Cerebellum (tissue), 4 donors: ENCODE measurements at places on chromosomes 5 and 9. TPM values are rescaled to one million over a fixed set of nuclear protein-coding genes. Genes with fewer than 3 reads are reported as not detected.

GRCh38 chr5:75214928-75215327 is 21.8 kb downstream of the ANKRD31 start:
- DNase-seq: no peak

DNA sequence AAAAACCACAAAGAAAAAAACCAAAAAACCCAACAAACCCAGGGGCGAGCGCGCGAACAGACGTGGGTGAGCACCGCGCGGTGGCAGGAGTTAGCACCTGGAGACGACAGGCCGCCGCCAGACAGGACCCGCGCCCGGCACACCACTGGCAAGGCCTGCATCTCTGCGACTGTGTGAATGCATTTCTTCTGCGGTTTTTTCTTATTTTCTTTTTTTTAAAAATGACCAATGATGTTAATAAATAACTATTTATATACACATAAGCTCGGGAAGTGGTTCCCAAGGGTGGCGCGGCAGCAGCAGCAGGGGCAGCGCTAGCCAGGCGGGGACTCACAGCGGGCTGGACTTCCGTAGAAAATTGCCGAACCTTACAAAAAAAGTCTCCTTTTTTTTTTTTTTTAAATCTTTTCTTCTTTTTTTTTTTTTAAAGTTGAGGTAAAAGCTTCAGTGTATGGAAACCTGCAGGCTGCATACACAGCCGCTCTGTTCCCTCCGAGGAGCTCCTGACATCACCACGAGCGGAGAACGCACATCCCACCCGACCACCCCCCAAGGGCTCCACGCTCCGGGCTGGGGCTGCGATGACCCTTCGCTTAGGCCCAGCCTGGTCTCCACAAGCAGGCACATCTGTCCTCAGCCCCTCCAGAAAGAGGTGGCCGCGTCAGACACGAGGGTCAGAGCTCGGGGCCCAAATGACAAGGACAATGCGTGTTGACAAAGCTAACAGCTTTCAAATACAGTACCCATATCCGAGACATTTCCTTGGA is 7.4 kb downstream of the BRD3OS start:
- DNase-seq: no peak

- DNase-seq: no peak
Measured at GRCh38 chr9:125755340-125755739, 8.2 kb downstream of the PBX3 start.

DNA sequence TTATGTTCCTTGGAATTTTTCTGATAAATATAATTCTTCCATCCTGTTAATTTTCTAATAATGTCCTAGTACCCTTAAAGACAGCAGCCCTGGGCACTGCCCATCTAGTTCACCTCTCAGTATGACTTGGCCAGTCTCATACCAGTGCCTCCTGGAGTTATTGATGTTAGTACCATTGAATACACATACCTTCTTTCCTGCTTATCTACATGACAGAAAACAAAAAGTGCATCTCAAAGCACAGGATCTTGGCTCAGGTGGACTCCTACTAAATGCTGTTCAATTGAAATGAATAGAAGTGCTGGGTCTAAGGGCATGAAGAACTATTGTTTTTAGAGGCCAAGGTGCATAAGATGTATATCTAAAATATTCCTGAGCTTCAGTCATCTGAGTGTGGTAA is 669.7 kb downstream of the NR2F1-AS1 start:
- no peak for DNase-seq

SH2D3C gene
- 8.5 TPM for total RNA-seq

GRCh38 chr9:137303151-137303892 is 1.3 kb upstream of the NRARP start:
- DNase-seq: no peak

DNA sequence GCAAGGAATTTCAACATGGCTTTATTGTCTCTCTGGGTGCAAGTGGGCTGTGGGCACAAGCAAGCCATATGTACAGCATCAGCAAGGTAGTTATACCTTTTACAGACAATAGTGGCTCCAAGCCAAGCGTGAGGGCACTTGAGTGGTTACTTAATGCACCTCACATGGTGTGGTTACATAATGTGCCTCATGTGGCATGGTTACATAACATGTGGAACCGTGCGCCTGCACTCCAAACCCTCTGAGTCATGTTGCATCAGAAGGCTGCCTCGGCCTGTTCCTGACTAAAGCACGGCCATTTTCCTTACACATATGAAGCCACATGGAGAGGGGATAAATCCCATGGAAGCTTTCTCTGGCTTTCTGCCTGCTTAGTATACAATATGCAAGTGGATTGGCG is 150.9 kb downstream of the OSTF1 start:
- DNase-seq: no peak

- no peak for DNase-seq
Measured at GRCh38 chr9:77827104-77827784, 179.1 kb upstream of the GNA14 start.

GRCh38 chr5:118029807-118030206 is 958.5 kb downstream of the DTWD2 start:
- DNase-seq: no peak

HSPA9 gene
- total RNA-seq: 138 TPM

GRCh38 chr9:26375448-26375847 is 517.2 kb downstream of the CAAP1 start:
- DNase-seq: no peak

- no peak for DNase-seq
Measured at GRCh38 chr9:135759676-135760300, 57.8 kb downstream of the KCNT1 start.

DNA sequence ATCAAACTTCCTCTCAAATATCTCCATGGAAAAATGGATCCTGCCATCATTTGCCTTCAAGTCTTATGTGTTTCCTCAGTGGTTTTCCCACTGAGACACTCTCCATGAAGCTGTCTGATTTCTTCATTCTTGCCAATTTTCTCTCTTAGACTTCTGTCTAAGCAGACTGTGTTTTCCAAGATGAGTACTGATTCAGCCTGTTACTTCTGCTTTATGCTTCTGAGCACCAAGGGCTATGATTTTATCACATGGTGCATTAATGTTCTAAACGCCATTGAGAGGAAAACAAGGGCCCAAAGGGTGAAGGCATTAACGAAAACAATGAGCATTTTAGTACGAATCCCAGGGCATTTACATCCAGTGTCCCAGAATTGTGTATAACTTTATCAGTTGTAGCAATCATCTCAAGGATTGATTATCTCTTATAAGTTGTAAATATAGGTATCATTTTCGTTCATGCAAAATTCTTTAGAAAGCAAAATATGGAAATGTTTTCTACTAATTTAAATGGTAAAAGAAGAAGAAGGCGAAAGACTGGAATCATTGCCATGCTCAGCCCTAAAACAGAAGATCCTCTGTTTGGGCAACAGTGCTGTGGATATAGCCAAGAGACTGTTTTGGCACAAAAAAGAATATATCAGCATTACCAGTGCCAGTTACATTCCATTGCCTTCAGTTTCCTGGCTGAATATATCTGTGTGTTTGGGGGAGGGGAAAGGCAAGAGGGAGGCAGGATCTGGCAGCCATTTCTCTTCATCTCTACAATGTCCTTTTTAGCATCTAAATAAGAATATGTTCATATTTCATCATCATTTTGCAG is 537.6 kb downstream of the ANXA1 start:
- peak; percentile 0 for DNase-seq

- DNase-seq: no peak
Measured at GRCh38 chr5:668283-668995, 24.7 kb downstream of the TPPP start.

FAM221B gene
- total RNA-seq: not detected

GRCh38 chr5:172705576-172706084 is 64.6 kb downstream of the NEURL1B start:
- DNase-seq: no peak

- DNase-seq: no peak
Measured at GRCh38 chr5:125510651-125511050, 764.2 kb upstream of the ZNF608 start.

DNA sequence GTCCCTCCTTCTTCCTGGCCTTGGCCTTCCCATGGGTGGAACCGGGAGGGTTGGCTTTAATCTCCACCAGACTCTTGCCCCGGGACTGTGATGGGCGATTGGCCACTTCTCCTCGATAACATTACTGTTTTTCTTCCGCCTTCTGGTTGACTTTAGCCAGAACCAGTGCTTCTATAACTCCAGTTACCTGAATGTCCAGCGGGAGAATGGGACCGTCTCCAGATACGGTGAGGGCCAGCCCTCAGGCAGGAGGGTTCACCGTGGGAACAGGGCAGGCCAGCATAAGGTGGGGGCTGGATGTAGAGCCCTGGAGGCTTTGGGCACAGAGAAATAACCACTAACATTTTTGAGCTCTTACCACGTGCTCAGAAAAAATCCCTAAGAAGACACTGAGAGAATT is 967 bp downstream of the ORM2 start:
- DNase-seq: no peak

PPIC gene
- 4.7 TPM for total RNA-seq

DNA sequence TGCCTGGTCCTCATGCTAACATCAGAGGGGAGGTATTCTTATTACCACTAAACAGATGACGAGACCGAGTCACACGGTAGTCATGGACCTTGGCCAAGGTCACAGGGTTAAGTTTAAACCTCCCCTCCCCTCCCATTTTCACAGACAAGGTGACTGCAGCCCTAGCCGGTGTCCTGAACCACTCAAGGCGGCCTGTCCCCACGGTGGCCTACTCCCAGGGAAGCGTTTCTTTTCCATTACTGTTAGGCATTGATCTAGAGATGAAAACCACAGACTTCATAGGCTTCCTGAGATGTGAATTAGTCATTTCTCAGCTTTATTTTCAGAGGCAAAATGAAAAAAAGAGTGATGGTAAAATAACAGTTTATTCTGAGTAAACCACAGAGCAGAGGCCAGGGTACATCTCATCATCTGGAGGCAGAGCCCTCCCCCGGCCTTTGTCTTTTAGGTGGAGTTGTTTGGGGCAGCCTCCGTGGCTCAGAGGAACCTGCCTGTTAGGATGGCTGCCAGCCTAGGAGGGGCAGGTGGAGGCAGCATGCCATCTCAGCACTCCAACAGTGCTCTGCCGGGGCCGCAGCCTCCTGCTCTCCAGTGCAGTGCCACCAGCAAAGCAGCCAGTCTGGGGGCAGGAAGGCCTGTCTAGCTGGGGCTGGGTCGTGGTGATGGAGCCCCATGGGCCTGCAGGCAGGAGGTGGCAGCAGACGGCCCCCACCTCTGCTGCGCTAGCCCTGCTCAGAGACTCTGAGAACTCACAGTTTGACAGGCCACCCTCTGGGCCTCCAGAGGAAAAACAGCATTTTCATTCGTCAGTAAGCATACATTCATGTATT is 71.2 kb downstream of the RAPGEF1 start:
- DNase-seq: peak; percentile 68

SCGB3A1 gene
- not detected for total RNA-seq

GRCh38 chr5:39164016-39164415 is 55.3 kb downstream of the FYB1 start:
- no peak for DNase-seq

HDHD3 gene
- 5.7 TPM for total RNA-seq

CDC20B gene
- total RNA-seq: 0.18 TPM

- DNase-seq: no peak
Measured at GRCh38 chr9:121865060-121865459, 213.6 kb downstream of the DAB2IP start.

NRARP gene
- total RNA-seq: 4.4 TPM

GRCh38 chr5:87132696-87133095 is 135.0 kb upstream of the RASA1 start:
- DNase-seq: no peak

- DNase-seq: no peak
Measured at GRCh38 chr5:42791151-42791550, 20.5 kb downstream of the SELENOP start.

DNA sequence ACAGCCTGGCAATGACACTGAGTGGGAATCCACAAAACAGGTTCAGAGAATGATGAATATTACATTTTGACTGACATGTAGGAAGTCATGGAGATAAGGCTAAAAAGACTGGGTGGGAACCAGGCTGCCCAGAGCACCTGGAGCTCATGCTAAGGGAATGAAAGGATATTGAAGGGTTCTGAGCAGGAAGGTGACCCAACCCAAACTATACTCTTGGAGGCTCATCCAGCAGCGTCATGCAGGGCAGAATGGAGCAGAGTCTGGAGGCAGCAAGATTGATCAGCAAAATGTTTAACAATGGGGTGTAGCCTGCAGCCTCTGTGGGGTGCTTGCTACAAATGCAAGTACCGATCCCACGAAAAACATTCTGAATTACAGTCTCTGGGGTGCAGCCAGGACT is 120.2 kb downstream of the PSD2 start:
- no peak for DNase-seq

GRCh38 chr5:151146061-151146460 is 11.5 kb downstream of the ANXA6 start:
- no peak for DNase-seq
